ENCODE measurements at places on chromosomes 12 and 14. TPM values are rescaled to one million over a fixed set of nuclear protein-coding genes. Genes with fewer than 3 reads are reported as not detected.

GRCh38 chr12:42267413-42268190 lies 29.6 kb upstream of the YAF2 start:
- H3K36me3 ChIP-seq: no peaks in the 10 kb centered on the region
- DNase-seq: no peak
- H3K27me3 ChIP-seq: peaks cover 24% of the 10 kb centered on the region
- H3K4me3 ChIP-seq: no peak overlapping the region

DNA sequence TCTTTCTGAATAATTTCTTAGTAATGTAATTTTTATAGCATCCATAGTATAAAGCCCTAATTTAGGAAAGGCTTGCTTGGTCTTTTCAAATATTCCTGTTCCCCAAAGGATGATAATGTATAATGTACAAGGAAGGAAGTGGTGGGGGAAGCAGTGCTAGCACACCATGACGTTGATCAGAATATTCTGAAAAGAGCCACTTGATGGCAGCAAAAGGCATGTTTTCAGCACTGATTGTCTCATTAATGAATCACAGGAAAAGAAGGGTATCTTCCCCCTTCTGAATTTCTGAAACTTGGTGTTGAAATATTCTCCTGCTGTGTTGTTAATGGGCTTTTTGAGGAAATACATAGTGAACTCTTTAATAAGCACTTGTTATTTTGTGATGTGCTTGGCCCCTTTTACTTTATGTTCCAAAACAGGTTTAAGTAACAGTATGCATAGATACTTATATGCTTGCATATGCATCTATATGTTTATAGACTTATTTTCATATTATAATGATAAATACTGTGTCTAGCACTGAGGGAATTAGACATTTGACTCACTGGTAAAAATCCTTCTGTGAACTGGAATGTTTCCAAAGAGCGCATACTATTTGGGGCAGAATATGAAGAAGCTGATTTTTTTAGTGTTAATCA lies 122.0 kb downstream of the TMEM117 start:
- no peaks in the 10 kb centered on the region for H3K27me3 ChIP-seq
- peak; percentile 15 for DNase-seq
- no peak overlapping the region for H3K27ac ChIP-seq
- no peak overlapping the region for H3K4me3 ChIP-seq
- no peaks in the 10 kb centered on the region for H3K36me3 ChIP-seq

- no peaks in the 10 kb centered on the region for H3K36me3 ChIP-seq
- DNase-seq: peak; percentile 80
- peaks cover 54% of the 10 kb centered on the region for H3K4me1 ChIP-seq
- H3K27ac ChIP-seq: peak overlapping the region; percentile 90
Observed at GRCh38 chr14:50062438-50063085, 53.8 kb downstream of the VCPKMT start.

DNA sequence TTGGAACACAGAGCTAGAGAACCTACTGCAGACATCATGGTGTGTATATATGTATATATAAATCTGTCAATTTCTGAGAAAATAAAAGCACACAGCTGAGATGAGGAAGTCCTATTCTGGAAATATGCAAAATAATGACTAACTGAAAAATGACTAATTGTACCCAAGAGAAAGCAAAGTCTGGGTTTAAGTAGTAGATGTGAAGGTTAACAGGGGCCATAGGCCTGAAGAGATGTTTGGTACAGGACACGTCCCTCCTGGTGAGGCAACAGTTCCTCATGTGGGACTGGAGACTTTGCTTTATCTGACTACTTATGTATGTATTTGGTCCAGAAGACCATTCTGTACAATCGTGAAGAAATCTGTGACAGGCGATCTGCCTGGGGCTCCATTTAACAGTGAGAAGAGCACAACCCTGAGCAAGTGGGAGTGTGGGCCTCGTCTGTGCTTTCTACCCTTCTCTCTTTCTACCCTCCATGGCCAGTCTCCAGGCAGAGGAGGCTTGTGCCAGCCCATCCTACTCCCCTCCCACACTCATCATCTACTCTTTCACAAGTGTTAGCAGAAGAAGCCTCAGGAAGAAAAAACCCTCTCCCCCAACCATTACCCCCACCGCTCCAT lies 67.5 kb downstream of the SLC41A2 start:
- H3K36me3 ChIP-seq: no peaks in the 10 kb centered on the region
- no peaks in the 10 kb centered on the region for H3K4me1 ChIP-seq
- DNase-seq: no peak
- no peak overlapping the region for H3K27ac ChIP-seq
- H3K27me3 ChIP-seq: no peaks in the 10 kb centered on the region

The NTS gene
- not detected for total RNA-seq

The SERPINA5 gene
- 0.34 TPM for total RNA-seq

The C3AR1 gene
- 3.5 TPM for total RNA-seq
